ENCODE measurements at places on chromosomes 4 and X.

DNA sequence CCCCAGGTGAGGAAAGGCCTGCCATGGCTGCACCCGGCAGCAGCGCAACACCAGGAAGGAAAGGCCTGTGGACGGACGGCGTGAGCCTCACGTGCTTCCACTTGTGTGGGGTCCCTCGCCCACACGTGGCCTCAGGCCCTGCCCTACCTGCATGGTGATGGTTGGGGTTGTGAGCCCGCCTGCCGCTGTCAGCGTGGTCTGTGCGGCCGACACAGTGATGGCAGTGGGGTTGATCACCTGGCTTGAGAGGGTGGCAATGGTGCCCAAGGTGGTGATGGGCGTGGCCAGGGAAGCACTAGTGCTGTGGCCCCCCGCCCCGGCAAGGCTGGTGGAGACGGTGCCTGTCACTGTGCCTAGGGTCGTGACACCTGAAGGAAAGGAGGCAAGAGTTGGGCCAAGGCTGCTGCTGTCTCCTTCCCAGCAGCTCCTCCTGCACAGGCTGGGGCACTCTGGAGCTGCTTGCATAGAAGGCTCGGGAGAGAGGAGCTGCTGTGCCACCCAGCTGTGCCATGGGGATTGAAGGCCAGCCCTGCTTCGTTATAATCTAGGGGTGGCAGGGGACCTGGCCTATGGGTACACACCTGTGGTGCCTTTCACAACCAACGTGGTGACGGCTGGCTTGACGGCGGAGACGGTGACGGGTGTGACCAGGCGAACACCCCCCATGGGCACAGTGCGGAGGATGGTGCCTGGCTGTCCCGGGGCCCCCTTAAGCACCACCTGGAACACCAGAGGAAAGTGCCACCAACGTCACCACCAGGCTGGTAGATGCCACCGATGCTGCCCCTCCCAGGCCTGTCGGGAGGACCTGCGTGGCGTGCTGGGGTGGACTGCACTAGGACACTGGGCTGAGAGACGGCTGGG is 11.8 kb upstream of the RENBP start:
- DNase-seq = no peak

DNA sequence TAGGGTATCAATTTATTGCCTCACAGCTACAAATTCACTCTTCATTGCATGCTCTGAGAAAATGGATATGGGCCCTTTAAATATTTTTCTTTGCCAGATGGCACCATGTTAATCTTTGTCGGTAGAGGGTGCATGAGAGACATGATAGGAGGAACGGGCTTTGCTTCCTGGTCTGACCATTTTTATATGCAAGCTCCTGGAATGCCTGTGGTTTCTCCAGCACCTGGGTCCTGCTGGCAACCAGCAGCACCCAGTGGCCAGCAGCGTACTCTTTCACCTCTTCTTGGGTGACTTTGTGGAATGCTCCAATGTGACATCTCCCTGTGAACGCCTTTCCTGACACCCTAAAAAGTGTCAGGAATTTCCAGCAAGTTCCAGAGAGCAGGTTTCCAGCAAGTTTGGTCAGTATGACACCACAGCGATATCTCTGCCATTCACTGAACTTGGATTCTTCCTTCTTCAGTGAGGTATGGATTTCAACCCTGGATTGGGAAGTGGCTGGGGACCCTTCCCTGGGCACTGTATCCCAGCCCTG is 140.3 kb upstream of the PGRMC2 start:
- no peak for DNase-seq

DNA sequence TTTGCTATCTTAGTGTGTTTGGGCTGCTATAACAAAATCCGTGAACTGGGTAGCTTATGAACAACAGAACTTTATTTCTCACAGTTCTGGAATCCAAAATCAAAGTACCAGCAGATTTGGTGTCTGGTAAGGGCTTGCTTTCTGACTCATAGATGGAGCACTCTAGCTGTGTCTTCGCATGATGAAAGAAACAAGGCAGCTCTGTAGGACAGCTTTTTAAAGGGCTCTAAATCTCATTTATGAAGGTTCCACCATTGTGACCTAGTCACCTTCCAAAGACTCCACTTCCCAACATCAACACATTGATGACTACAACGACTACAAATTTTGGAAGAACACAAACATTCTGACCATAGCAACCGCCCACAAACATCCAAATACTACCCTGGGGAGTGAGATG is 158.6 kb upstream of the LCORL start:
- DNase-seq = no peak

- no peak for DNase-seq
These were observed 92.2 kb upstream of the SLIT2 start for GRCh38 chr4:20159516-20159915.

GRCh38 chrX:133608406-133608805 is 193.1 kb upstream of the GPC4 start:
- DNase-seq = no peak

GRCh38 chrX:5068550-5068949 is 1160.1 kb downstream of the NLGN4X start:
- DNase-seq = no peak

GRCh38 chr4:76733068-76733771 is 164.7 kb downstream of the SOWAHB start:
- DNase-seq = no peak
